ENCODE measurements at places on chromosomes 7 and 10.

DNA sequence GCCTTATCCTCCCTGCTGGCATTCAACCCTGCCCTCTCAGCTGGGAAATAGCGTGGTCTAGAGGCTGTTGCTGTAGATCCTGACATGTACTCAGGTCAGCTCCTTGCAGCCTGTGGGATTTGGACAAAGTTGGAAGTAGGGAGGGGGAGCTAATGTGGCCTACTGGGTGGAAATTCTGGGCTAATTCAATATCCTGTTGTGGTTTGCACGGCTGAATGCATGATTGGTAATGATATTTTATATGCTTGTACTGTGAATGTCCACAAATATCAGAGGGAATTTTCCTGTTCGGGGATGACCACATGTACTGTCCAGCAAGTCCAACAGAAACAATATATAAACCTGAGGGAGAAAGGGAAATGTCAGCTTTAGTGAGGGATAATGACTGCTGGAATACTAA lies 22.1 kb upstream of the NPVF start:
- DNase-seq = no peak

- DNase-seq = peak; percentile 31
Measured at GRCh38 chr10:110786172-110786571, 85.6 kb upstream of the PDCD4 start.

- DNase-seq = no peak
Measured at GRCh38 chr10:68666280-68666760, 54.7 kb upstream of the CCAR1 start.

DNA sequence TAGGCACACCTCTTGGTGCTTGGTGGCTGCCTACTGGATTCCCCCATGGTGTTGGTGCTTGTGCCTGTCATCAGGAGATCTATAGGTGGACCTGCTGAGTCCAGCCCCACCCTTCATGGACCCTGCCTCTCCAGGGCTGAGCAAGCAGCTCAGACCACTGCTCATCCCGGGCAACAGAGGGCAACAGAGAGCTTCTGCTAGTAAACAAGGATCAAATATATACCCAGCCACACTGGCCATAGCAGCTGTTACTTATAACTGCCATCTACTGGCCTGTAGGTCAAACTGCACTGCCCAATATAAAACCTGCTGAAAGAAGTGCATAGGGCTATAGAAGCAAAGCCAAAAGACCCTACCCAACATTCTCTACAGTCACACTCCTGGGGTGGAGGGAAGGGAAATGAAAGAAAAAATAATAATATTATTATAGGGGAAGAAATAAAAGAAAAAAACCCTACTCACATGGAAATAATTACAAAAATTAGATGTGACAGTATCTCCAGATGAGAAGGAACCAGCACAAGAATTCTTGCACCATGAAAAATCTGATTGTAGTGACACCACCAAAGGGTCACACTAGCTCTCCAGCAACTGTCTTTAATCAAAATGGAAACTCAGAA lies 54.9 kb upstream of the ZNF800 start:
- peak; percentile 87 for DNase-seq

- DNase-seq = no peak
Measured at GRCh38 chr10:97907830-97908229, 58.2 kb downstream of the GOLGA7B start.

DNA sequence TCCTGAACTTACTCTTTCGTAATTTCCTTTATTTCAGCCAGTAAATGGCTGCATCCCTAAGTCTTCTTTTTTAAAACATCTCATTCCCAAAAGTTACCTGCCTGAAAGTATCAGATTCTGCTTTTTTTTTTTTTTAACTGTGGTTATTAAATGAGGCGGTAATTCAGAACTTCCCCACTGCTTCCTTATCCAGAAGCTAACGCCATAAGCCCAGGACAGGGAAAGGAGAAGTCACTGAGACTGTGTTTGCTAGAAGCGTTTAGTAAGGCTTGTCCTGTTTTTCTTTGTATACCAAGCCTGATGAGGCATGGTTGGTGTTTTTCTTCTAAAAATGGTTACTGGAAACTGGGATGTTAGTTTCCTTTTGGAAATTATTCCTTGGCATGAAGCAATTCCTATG lies 197.8 kb downstream of the CELF2 start:
- DNase-seq = peak; percentile 16

- DNase-seq = no peak
Measured at GRCh38 chr7:141649137-141649864, 52.7 kb downstream of the DENND11 start.

DNA sequence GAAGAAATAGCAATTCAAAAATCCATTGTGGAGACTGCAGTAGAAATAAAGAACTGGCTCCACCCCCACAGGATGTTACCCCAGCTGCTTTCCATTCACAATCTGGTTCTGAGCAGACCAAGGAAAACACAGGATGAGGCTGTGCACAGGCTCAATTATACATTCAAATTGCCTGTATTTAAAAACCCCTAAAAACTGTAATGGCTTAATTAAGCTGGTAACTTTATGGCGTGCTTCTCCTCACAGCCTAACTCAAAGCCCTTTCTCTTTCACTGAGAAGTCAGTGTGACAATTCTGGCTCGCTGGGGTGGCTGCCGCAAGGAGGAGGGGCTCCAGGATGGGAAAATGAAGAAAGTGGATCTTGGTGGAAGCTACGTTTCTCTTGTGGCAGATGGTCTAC lies 1191.1 kb downstream of the SORCS1 start:
- no peak for DNase-seq

- no peak for DNase-seq
Measured at GRCh38 chr7:132243463-132243862, 332.8 kb downstream of the PLXNA4 start.

DNA sequence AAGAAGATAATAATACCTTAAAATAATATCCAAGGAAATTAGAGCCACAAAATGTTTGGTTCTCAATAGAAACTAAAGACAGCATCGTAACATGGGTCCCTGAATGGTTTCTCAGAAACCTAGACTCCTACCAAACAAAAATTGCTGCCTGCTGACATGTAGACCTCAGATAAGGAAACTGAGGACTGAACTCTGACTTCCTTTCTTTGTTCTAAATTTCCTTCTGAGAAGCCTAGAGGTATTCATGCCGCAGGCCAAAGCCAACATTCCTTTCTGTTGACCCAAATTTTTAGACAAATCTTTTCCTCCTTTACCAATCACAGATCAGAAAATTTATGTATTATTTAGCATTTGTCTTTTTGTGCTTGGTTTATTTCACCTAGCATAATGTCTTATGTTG lies 816.7 kb upstream of the PHF14 start:
- DNase-seq = no peak

DNA sequence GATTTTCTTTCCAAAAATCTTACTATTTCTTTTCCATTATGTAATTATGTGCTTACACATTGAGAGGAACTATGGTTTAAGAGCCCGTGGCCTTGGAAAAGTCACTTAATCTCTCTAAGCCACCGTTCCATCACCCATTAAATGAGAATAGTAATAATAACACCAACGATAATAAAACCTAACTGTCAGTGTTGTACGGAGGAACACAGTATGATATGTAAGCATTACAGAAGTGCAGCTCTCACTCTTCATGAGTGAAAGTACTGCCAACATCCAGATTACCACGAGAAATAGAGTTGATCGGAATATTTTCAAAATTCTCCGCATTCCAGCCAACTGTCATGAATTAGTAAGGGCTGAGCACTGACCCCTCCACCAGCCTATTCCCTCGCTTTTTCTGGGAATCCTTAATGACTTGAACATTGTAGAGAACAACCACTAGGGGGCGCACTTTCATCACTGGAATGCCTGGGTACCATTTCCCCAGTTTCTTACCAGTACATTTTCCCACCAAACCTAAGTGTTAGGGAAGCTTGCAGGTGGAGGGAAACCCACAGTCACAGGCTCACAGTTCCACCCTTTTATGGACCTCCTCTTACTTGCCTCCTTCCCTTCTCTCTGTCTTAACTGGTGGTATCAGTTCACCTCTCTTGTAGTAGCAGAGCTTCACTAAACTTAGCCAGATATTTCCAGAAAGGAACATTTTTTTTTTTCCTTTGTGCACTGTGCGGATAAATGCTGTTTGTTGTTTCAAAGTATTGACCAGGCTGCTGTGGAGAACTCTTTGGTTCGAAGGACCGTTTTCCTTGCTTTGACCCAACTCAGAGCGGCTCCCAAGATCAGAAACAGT lies 27.8 kb downstream of the NKX2-3 start:
- DNase-seq = peak; percentile 72

DNA sequence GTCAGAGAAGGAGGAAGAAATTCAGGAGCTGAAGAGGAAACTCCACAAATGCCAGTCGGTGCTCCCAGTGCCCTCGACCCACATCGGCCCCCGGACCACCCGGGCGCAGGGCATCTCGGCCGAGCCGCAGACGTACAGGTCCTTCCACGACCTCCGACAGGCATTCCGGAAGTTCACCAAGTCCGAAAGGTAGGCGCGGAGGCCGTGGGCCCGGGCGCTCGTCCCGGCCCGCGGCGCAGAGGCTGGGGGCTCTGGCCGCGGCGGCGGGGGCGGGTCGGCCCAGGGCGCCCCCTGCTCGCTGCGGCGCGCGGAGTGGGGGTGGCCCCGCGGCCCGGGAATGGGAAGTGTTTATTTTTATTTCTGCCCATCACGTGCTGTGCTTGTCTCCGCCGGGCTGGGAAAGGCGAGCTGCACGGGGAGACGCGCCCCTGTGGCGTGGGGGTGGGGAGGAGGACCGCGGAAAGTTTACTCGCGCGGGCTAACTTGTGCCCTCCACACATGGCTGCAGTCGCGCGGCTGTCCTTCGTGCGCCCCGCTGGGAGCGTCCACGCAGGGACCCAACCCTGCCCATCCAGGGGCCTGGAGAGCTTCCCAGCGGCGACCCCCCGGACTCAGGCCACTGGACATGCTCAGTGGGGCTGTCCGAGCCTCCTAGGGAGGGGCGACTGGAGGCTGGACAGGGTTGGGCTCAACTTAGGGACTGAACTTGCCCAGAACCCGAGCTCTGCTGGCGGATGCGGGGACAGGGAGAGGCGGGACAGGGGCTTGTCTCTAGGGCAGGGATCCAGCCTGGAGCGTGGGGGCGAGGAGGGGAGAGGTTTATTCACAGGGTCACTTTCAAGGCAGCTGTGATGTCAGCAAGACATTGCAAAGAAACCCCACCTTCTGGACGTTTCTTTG lies 82.6 kb upstream of the PRKG1 start:
- no peak for DNase-seq

DNA sequence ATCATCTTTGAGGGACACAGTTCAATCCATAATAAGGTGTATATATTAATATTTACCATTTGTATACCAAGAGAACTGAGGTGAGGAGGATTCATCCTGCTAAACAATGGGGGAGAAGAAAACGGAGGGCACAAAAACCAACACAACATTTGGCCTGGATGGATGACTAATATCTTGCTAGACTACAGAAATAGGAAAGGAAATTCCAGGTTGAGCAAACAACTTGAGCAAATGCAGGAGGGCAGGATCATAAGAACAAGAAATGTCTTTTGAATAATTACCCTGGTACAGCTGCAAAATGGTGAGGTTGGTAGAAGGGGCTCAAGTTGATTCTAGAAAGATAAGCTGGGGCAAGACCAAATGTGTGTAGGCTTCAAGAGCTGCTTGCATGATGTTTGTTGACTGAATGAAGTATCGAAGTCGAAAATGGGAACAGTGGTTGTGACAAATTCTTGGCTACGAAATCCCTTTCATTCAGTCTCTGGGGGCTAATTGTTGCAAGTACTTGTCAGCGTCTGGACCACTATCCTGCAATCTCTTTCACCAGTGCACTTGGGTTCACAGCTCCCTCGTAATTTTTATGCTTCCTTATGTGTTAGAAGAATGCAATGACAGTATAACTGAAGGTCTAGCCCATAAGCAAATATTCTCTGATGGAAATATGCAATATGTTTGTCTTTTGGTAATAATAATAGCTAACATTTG lies 176.2 kb downstream of the PTEN start:
- DNase-seq = peak; percentile 16

DNA sequence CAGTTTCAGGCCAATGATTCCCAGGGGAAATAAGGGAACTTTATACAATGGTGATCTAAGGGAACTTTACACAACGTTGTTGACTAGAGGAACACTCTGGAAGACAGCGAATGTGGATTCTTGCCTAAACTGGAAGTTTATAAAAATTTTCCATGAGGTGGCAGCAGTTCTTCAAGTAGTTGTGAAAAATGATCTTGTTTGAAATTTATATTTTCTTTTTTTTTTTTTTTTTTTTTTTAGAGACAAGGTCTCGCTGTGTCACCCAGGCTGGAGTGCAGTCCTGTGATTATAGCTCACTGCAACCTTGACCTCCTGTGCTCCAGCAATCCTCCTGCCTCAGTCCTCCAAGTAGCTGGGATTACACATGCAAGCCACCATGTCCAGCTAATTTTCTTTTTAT lies 32.1 kb upstream of the GTF2I start:
- DNase-seq = peak; percentile 65

DNA sequence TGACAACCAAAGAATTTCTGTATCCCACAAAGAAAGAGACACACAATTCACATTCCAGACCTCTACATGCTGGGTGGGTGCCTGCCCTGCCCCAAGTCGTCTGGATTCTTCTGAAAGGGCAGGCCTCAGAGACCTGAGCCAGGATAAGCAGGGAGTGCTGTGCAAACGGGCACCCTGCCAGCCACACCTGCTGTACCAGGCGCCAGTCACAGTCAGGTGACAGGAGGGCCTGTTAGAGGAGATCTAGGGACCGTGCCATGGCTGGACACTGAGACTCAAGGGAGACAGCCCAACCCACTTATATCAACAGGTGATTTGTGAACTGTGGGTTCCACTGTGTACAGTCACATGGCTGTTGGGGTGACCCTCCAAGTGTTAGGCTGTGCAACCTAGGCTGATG lies 103.1 kb upstream of the AFAP1L2 start:
- DNase-seq = no peak

DNA sequence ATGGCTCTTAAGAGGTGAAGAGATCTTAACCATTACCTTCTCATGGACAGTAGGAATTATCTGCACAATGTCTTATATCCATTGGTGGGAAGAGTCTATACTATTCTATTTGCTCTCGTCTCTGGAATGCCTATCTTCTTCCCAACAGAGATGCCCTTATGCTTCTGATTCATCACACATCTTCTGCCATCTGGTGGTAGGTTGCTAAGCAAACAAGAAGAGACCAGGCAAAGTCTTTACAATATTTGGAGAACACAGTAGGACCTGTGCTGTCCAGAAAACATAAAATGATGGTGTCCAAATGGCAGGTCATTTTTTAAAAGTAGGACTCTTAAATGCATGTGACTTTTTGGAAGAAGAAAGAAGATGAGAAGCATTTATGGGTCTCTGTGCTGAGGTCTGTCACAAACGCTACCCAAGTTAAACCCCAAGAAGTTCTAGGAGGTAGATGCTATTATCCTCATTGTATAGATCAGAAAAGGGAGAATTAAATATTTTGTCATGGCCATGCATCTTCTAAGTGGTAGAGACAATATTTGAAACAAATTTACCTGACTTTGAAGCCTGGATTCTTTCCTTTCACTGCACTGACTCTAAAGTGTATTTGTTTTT lies 67.8 kb upstream of the NXPH1 start:
- DNase-seq = peak; percentile 33

- DNase-seq = no peak
Measured at GRCh38 chr7:107700570-107700969, 39.9 kb downstream of the SLC26A4 start.

Data from NB4 (cell line).